ENCODE measurements at places on chromosomes 7 and 10.

DNA sequence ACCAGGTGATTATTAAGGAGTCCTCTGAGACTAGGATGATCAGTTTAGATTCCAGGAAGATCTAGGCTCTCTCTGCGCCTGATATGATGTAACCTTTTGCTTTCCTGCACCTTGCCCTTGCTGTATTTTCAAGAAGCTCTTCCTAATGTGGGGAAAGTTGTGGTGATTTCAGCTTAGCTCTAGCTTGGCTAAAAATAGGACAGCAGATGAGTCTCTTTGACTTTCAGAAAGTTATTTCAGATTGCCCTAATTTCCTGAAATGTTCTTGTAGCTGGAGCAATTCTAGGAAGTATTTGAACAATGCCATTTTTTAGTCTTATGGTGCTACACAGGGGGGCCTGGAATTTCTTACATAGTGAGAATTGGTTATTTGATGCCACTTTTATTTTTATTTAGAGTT is 3.8 kb downstream of the LCOR start:
- no peak for DNase-seq

GRCh38 chr7:26460351-26461085 is 168.9 kb downstream of the SNX10 start:
- no peak for DNase-seq

- DNase-seq, result no peak
Measured at GRCh38 chr7:2782121-2782520, 62.0 kb downstream of the GNA12 start.

DNA sequence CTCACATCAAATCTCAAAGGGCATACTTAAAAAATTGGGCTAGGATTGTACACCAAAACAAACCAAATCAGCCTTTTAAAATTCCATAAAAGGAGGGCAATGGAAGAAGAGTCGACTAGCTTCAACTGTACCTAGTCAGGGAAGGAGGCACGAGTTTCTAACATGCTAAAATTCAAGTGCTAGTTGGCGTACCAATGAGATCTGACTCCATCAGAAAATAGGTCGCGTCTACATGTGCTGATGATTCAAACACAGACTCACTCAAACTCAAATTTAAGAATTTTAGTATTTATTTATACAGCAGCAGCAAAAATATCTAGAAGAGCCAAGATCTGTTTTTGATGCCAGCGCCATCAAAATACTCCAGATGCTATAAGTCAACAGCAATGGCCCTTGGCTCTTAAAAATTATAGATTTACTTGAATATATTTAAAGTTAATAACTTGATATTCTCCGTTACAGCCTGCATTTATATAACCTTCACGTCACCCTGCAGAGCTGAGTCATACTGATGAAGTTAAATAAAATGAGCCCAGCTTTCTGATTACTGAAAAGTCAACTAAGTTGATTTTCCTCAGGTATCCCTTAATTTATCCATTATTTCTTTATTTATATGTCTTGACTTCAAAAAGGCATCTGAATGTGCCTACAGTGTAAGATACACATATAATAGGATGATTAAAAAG is 302.1 kb upstream of the IMMP2L start:
- no peak for DNase-seq

DNA sequence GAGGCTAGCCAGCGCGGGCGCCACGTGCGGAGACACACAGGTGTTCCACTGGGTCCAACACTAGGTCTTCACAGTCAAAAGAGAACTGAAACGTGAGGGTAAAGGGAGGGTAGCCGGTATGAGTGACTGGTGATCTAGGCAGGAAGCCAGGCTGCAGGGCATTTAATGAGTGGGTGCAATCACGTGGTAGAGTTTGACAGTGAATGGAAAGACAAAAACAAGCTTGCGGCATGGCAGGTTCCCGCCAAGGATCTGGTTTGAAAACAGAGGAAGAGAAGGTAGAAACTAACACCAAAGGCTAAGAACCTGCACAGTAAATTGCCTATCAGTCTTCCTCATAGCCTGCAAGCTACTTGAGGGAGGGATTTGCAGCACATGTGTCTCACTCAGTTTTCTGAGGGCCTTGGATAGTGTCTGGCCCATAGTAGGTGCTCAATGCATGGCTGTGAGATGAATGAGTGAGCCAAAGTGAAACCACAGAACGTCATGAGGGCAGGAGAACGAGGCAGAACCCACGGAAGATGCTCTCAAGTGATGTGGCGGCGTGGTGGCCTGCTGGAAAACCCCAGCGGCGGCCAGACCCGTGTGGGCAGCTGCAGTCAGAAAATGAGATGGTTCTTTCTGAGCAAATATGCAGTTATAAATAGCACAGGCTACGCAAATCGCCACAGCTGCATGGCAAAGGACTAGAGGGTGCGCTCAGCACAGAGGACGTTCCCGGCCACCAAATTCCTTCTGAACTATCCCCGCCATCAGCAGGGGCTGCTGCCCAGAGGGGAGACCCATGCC is 183.6 kb upstream of the NFE2L3 start:
- DNase-seq, result peak; percentile 67

DNA sequence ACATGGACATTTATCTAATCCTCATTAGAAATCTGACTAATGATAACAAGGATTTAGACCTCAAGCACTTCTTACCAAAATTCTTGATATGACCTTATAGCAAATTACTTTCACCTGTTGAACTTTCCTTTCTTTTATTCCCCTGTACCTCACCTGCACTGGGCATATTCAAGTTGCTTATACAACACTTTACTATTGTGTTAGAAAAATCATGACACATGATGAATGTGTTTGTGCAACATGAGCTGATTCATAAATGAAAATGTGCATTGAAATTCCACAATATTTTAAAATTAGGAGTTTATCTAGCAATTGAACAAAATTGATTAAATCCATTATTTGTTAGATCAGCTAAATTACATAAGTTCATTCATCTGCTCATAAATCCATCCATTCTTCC is 160.6 kb downstream of the CFTR start:
- DNase-seq, result no peak

- no peak for DNase-seq
Measured at GRCh38 chr7:117386110-117386706, 41.1 kb downstream of the ASZ1 start.

- DNase-seq, result no peak
Measured at GRCh38 chr10:52420656-52421055, 106.6 kb downstream of the DKK1 start.

GRCh38 chr7:141891336-141891735 is 24.9 kb upstream of the OR9A4 start:
- no peak for DNase-seq

- peak; percentile 37 for DNase-seq
Measured at GRCh38 chr7:30162622-30163124, 27.9 kb downstream of the MTURN start.

DNA sequence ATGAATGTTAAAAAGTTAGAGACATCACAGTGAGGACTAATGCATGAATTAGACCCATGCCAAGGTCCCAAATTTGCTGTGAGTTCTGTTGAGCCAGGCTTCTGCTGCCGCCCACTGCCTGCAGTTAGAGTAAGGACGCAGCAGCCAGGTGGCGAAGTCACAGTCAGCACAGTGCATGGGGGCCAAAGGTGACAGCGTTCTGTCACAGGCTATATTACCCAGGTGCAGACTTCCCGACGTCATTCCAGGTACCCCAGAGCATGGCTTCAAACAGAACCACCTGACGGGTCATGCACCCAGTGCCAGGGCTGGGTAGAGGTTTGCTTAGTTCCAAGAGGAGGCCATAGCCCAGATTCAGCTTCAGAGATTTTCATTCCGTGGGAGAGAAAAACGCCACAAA is 33.9 kb upstream of the HMX3 start:
- DNase-seq, result no peak

DNA sequence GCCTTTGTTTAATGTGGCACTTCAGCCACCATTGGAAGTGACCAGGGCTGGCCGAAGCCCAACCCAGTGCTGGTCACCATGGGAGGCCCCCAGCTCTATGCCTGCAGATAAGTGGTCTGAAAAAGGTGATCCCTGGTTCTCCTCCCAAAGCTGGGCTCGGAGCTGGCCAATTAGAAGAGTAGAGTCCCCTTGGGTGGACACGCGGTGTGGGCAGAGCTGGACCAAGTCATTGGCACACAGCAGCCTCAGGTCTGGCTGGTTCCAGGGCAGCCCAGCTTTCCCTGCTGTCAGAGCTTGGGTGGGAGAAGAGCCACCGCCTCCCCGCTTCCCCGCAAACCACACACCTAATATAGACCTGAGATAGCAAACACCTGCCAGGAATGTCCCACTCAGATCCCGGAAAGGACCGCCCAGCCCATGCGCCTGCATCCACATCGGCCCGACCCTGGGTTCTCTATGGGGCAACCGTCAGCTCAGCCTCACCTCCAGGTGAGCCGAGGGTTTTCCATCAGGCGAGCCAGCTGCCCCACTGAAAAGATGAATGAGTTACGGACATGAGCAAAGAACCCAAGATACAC is 84.3 kb downstream of the TCERG1L start:
- no peak for DNase-seq

DNA sequence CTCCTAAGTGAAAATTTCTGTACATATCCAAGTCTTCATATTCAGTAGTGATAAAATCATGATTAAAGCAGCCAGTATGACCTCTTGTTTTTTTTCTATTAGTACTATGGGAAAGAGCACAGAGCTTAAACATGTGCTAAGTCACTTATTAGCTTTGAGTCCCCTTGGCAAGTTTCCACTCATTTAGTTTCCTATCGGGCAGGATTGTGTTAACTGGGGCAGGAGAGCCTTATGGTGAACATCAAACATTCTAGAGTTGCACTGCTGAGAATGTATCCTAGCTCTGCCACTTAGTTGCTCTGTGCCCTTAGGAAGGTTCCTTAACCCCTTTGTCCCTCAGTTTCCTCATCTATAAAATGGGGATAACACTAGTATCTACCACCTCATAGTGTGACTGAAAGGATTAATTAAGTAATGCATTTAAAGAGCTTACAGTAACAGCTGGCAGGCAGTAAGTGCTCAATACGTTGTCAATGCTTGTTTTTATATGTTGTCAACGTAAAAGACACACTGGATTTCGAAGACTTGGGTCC is 117.6 kb downstream of the DOCK4 start:
- DNase-seq, result no peak

GRCh38 chr7:45036317-45036716 is 36.3 kb downstream of the CCM2 start:
- no peak for DNase-seq

DNA sequence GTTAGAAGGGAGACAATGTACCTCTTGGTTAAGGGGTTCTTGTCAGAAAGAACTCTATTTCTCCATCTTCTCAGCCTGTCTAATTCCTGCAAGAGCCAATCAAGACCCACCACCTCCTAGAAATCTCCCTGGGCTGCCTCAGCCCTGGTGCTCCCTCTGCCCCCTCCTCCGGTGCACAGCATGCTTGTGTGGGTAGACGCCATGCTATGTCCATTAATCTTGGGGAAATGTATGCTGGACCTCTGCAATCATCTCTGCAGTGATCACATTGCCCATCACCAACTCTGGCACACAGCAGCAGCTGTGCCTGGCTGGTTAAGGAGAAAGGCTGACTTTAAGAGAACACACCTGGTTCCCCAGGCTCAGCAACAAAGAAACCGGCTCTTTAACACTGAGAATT is 37.3 kb downstream of the SH3PXD2A start:
- DNase-seq, result no peak

DNA sequence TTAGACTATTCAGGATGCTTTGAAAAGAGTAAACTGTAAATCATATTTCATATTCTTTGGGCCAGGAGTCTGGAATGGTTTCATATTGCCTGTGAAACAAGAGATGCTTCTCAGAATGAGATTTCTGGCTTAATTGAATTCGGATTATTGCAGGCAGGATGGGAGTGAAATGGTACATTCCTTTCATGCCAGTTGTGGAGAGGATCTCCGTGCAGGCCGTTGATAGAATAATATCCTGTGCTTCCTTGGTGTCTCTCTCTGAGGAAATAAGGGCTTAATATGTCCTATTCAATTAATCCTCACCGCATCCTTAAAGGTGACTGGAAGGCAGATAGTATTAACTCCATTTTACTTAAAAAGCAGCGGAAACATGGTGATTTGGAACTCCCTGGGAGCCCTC is 56.6 kb downstream of the CUX1 start:
- no peak for DNase-seq

- no peak for DNase-seq
Measured at GRCh38 chr10:27388761-27389399, 115.2 kb upstream of the RAB18 start.

GRCh38 chr7:98456866-98457265 is 56.0 kb upstream of the BAIAP2L1 start:
- DNase-seq, result no peak

GRCh38 chr7:69687739-69688433 is 89.6 kb downstream of the AUTS2 start:
- DNase-seq, result no peak

- DNase-seq, result no peak
Measured at GRCh38 chr10:114992189-114992775, 54.3 kb downstream of the TRUB1 start.

- no peak for DNase-seq
Measured at GRCh38 chr10:102800611-102801335, 36.4 kb downstream of the CYP17A1 start.

DNA sequence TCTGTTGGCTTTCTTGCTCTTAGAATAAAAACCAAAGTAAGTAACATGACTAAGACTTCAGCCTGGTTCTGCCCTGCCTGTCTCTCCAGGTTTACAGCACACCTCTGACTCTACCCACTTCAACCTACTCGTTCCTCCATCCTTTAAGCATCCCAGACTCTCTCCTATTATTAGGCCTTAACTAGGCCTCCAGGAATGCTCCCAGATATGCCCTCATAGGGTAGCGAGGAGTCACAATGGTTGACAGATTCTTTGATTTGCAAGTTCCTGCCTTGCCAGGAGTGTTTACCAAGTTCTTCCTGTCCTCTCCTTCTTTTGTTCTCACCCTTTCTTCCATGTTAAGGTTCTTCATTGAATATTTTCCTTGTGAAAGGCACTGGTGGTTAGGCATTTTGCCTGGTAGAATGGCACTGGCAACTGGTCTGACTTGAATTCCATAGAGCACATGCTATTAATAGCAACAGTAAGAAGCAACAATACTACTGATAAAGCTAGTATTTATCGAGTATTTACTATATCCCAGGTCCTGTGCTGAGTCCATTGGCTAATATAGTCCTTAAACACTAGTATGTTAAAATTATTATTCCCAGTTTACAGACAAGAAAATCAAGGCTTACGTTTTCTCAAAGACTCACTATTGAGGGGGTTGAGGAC is 327.9 kb upstream of the PRKCQ start:
- no peak for DNase-seq

DNA sequence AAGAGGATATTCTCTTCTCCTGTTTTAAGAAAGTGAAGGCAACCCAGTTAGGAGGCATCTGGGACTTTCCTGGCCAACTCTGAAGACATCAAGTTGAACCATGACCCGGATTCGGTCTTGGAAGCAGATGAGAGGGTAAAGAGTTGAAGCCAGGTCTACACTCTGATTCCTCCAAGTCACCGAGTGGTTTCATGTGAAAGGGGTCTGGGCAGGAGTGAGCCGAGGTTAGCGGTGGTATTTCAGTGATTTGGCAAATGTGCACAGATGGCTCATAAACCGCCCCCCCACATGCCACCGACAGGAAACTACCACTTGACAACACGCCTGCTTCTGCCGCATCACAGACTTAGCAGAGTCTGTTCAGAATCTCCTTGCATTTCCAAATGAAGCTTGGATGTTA is 11.4 kb upstream of the REPIN1 start:
- DNase-seq, result peak; percentile 93

GRCh38 chr7:155818154-155818819 is 6.0 kb upstream of the SHH start:
- DNase-seq, result no peak

- DNase-seq, result no peak
Measured at GRCh38 chr7:82722946-82723345, 279.4 kb upstream of the CACNA2D1 start.

- no peak for DNase-seq
Measured at GRCh38 chr7:7820939-7821338, 102.5 kb upstream of the RPA3 start.
